Liver (tissue), 10 donors: ENCODE measurements at places on chromosomes 12 and 14. TPM values are rescaled to one million over a fixed set of nuclear protein-coding genes. Genes with fewer than 3 reads are reported as not detected.

Gene PYGL
- 53.0 TPM for polyA plus RNA-seq

Gene KCNH3
- polyA plus RNA-seq: 0.24 TPM

Gene TUNAR
- not detected for polyA plus RNA-seq

Gene OR5AU1
- not detected for polyA plus RNA-seq

Gene DNAI7
- polyA plus RNA-seq: 0.07 TPM

Gene DTX1
- polyA plus RNA-seq: 33.2 TPM

Gene RNASE12
- polyA plus RNA-seq: not detected

Gene OTX2
- not detected for polyA plus RNA-seq

Gene NKX2-8
- polyA plus RNA-seq: not detected

Gene RD3L
- 0.21 TPM for polyA plus RNA-seq

Gene SIRT4
- polyA plus RNA-seq: 1.6 TPM
